ENCODE measurements at places on chromosomes 13 and 19.

- DNase-seq, result no peak
Measured at GRCh38 chr19:51301266-51301665, 10.2 kb upstream of the IGLON5 start.

DNA sequence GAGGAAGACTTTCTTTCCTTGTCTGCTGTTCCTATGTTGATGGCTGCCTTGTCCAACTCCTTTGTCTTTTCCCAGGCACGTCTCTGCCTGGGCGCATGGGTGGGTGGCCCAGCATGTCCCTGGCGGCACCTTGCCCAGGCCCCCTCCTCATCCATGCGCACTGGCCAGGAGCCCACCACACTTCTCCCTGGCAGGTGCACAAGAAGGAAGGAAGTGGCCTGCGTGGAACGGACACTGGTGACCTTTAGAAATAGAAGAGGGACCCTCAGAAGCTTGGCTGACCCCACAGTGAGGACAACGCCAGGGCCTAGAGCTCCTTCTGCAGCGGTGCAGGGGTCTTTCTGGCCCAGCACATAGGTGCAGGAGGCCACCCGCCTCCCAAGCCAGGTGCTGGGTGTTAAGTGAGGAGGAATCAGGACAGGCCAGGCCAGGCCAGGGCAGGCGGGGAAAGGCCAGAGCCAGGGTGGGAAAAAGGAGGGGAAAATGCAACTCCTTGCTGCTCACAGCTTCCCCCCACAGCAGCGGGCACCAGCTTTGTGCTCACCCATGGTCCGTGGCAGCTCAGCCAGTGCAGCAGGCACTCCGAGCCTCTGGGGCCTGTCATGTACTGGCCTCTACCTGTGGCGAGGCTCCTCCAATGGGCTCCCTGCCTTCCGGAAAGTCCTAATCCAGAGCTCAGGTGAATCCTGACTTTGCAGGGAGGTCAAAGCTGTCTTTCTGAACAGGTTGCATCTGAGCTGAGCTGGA lies 104.0 kb downstream of the SOX1 start:
- DNase-seq, result no peak

DNA sequence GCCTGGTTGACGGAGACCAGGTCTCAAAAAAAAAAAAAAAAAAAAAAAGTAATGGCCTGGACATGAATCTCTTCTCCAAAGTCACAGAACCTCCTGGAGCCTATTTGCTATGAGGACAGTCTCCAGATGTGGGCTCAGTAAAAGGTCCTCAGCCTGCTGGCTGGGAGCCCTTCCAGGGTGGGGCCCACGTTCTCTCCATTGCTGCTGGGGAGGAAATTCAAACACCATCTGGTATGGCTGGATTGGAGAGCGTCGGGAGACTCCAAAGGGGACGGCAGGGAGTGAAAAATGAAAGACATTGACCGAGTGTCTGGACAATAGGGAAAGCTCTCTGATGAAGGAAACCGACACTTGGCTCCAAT lies 1.3 kb upstream of the PBX4 start:
- DNase-seq, result no peak

- DNase-seq, result no peak
Measured at GRCh38 chr13:105329359-105329758, 1206.1 kb downstream of the EFNB2 start.

DNA sequence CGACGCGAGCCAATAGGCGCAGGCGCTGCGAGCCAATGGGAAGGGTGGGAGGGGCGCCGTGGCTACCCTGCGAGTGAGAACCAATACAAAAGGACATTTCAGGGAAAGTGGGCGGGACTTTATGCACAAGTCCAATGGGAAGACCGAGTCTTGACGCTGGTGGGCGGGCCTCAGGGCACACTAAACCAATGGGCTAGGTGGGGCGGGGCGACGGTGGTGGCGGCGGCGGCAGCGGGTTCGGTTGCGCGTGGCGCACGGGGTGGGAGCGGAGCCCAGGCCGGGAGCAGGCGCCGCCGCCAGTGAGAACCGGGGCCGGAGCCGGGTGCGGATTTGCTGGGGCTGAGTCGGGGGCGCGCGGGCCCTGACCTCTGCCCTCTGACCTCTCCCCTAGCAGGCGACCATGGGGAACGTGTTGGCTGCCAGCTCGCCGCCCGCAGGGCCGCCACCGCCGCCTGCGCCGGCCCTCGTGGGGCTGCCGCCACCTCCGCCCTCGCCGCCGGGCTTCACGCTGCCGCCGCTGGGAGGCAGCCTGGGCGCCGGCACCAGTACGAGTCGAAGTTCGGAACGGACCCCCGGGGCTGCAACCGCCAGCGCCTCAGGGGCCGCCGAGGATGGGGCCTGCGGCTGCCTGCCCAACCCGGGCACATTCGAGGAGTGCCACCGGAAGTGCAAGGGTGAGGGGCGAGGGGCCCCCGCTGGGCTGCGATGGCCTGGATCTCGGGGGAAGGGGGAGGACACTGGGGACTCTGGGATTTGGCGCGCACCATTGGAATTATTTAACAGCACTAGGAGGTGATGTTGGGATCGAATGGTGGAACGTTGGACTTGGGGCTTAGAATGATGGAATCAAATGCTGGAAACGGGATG lies at the start of gene TOMM40:
Gene TOMM40, plus strand, starts transcription at position 239 of the 867 bp plus-strand sequence. Its CDS starts 162 bp downstream, at position 401.
- peak; percentile 100 for DNase-seq

GRCh38 chr13:73465617-73465971 lies 406.8 kb downstream of the KLF5 start:
- DNase-seq, result no peak

- DNase-seq, result no peak
Measured at GRCh38 chr13:113232208-113233003, 23.0 kb downstream of the CUL4A start.

DNA sequence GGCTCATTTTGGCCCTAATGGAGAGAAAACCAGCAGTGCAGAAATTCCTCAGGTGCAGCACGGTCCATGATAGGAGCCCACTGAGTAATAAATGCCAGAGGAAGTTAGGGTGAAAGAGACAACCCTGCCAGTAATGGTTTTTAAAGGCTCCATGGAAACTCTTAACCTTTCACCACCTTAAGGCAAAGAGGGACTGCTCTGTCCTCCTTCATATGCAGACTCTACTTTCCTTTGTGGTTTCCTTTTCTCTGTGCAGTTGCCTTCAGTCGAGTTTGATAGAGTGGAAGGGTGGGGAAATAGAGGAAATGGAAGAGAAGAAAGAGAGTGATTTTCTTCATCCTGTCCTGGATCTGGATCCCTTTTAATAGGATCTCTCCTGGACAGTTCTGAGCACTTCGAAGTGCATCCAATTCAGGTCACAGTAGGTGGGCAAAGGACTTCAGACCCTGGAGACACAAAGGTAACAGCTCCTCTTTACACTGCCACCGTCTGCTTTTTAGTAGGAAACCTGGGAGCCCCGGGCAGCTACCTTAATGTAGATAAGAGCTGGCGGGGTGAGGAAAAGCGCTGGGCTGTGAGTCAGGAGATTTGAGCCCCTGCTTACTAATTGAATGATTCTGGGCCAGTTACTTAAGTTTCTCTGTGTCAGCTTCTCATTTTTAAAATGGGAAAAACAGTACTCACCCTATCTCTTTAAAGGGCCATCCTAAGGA lies 294.8 kb downstream of the KCNRG start:
- DNase-seq, result no peak

DNA sequence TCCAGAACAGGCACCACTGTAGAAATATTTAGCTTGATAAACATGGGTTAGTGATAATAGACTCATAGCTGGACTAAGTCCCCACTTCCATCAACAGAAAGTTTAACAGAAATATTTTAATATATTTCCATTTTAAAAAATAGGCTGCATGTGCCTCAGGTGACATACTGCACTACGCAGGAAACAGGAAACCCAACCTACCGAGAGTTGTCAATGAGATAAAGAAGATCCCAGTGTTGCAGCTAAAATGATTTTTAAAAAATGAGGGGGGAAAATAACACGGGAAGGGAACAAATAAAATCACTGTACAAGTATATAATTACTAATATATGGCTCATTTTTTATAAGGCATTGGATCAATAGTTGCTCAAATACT lies 154.8 kb downstream of the TBC1D4 start:
- DNase-seq, result no peak

GRCh38 chr13:50366488-50367174 lies 351.4 kb downstream of the KCNRG start:
- peak; percentile 84 for DNase-seq

DNA sequence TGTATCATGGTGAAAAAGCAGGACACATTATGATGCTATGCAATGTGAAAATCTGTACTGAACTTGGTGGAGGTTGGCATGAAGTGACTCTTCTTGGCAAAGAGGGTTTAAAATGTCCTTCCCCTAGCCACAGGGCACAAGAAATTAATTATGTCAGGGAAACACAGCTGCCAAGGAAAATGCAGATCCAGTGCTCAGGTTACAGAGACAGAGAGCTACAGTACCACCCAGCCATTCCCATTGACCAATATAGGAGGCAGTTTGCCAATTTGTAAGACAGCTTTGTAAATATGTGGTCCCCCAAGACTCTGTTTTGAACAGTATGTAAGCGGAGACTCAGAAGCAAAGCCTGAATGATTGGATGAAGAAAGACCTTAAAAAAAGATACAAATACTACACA lies 69.4 kb upstream of the KLF12 start:
- no peak for DNase-seq

GRCh38 chr13:49443357-49443703 lies 534 bp downstream of the CAB39L start:
- peak; percentile 37 for DNase-seq

GRCh38 chr13:97743938-97744337 lies 209.5 kb upstream of the IPO5 start:
- DNase-seq, result no peak

DNA sequence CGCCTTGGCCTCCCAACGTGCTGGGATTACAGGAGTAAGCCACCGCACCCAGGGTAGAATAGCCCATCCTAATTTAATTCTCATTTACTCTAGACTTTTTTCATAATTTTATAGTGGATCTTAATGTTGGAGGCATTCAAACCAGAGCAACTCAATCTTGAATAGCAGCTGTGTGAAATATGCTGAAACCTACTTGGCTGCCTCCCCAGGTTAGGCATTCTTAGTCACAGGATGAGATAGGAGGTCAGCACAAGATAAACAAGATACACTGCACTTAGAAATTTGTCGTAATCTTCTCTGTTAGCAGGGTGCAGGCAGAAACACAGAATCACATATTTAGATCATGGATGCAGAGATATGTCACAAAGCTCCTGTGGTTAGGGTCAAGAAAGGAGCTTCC lies 2.7 kb upstream of the ZNF43 start:
- DNase-seq, result no peak

GRCh38 chr13:65881561-65882155 lies 1348.5 kb downstream of the PCDH9 start:
- DNase-seq, result no peak

- DNase-seq, result no peak
Measured at GRCh38 chr13:98542568-98543377, 34.1 kb downstream of the STK24 start.

- DNase-seq, result no peak
Measured at GRCh38 chr13:30577401-30577852, 40.3 kb upstream of the USPL1 start.

- no peak for DNase-seq
Measured at GRCh38 chr13:31204592-31204991, 4.8 kb downstream of the B3GLCT start.

DNA sequence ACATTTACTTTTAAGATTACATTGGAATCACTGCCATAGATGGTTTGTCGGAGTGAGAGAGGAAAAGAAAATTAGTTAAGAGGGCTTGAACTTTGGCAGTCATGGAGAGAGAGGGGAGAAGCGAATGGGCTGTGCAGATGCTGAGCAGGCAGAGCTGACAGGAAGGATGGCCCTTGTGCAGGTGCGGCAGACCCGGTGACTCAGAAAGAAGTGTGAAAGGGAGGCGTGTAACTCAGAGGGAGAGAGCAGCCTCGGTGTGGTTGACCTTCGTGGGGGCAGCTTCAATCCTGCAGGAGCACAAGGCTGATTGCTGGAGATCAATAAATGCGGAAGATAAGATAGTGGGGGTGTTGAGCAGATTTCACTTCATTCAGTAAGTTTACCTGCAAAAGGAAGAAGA lies 76.9 kb downstream of the TNFSF13B start:
- no peak for DNase-seq

- no peak for DNase-seq
Measured at GRCh38 chr13:113205428-113205931, 3.0 kb downstream of the PCID2 start.

DNA sequence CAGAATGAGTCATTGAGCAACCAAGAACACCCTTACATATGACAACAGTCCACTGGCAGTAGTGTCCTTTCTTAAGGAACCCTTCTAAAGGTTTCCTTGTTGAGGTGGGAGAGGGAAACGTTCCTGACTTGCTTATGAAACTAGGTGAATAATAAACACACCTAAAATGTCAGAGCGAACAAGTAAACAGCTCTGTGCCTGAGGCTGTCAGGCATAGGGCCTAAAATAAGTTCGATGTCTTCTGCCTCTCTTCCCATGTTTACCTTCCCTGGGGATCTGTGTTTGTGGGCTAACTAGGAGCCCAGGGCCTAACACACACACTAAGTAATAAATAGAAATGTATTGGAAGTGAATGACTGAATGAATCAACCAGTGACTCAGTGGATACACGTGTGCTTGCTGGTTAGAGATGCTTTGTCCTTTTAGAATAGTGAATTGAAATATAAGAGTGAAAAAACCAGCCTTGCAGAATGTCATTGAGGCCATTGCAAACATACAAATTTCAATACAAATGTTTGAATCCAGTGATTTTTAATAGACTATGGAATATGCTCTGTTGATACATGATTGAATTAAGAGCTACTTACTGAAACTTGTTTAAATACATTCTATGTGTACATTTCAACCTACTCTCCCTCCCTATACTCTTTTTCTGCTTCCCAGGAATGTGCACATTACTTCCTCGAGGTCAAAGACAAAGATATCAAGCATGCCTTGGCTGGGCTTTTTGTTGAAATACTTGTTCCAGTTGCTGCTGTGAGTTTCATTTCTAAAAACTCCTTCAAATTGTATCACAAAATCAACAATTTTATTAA lies 102.9 kb downstream of the FRY start:
- no peak for DNase-seq

GRCh38 chr13:107767119-107767518 lies 448.2 kb downstream of the LIG4 start:
- DNase-seq, result peak; percentile 77

GRCh38 chr19:11848200-11848593 lies 329 bp upstream of the ZNF439 start:
- DNase-seq, result no peak

DNA sequence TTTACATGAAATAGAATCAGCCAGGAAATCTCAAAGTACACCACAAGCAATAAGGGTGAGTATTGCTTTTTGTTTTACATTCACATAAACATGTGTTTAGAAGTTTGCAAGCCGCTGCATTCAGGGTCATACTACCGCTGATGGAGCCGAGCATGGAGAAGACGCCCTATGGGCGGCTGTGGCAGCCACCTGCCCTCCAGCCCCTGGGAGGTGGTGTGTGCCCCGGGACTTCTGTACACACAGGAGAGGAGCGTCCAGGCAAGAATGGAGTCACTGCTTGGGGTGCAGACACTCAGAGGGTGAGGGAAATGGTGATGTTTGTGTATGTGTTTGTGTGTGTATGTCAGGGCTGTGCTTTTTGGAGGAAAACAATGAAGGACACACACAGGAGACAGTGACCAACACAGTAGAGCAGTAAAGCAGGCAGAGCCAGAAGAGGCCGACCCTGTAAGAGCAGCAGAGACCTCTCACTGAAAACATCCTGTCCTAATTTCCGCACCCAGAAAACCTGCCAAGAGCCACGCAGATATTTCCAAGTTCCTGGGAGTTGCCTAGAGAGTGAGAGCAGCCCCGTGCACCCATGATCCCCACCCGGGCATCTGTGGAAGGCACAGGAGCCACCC lies 108.1 kb upstream of the GJB6 start:
- no peak for DNase-seq

- no peak for DNase-seq
Measured at GRCh38 chr13:23678795-23679194, 108.6 kb downstream of the TNFRSF19 start.

All from NCI-H1105 treated with DMSO at 0.1 percent for 48 hours (cell line).